ENCODE measurements at places on chromosomes 5 and 9.

DNA sequence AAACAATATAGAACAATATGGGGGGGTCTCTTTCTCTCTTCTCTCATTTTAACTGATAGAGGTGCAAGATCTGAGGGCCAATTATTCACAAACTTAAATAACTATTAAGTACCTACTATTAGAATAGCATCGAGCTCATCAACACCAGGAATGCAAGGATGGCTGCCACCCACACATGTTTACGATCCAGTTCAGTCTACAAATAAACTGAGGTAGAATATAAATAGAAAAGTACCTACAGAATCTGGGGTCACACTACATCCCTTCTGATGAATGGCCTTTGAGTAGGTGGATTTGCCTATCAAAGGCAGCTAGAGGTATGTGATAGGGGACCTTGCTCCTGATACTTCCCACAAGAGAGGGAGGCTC, 91.8 kb upstream of the ZNF366 start:
- DNase-seq: no peak

DNA sequence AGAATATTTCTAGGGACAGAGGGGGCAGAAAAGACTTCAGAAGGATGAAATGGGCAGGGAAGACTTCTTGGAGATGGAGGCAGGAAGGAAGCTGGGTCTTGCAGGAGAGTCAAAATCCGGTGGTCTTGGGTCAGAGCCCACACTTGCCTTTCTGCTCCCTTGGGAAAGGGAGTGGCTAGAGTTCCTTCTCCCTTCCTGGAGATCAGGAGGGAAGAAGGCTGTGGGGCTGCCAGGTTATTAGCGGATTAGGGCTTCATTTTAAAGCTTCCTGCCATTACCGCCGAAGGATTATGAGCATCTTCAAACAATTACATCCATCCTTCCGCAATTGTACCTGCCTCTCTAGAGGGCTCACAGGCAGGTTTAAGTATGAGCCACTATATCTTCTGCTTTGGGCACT, 19.2 kb upstream of the SYNPO start:
- no peak for DNase-seq

DNA sequence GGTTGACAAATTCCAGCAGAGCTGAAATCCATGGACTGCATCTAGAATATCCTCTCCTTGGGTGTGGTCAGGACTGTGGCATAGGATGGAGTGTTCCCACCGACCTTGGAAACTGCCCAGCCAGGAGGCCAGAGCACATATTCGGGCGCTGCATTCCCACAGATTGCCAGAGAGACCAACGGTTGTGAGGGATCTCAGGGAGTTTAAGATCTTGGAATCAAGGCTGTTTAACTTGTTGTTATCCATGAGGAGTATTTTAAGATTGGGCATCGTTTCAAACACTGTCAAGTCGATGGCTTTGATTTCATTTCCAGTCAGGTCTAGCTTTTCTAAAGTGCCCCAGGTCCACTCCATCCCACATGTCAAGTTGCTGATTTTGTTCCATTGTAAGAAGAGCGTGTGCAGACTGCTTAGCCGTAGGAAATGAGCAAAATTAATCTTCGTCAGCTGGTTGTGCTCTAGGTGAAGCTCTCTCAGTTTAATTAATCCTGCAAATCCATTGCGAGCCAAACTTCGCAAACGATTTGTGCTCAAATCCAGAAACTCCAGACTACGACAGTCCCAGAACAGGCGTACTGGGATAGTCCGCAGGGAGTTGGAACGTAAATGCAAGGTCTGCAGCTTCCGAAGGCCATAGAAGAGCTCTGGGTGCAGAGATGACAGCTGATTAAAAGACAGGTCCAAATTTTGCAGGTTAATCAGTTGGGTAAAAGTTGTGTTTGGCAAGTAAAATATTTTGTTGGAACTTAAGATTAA, 1.5 kb downstream of the LRRTM2 start:
- DNase-seq: peak; percentile 26

DNA sequence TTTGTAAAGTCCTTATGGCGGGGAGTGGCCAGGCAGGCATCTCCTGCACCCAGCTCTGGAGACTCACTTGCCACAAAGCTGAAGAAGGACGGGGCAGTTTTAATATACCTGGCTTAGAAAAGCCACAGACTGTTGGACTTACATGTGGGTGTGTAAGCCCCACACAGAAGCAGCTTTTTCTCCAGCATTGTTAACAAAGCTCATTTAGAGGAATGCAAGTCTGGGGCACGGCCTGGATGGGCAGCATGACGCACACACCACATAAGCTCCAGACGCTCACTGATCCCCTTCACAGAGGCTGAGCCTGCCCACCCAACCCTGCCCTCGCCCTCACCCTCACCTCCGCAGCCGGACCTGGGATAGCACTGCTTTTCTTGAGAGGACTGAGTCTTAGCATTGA, 58.0 kb upstream of the PDE8B start:
- no peak for DNase-seq

DNA sequence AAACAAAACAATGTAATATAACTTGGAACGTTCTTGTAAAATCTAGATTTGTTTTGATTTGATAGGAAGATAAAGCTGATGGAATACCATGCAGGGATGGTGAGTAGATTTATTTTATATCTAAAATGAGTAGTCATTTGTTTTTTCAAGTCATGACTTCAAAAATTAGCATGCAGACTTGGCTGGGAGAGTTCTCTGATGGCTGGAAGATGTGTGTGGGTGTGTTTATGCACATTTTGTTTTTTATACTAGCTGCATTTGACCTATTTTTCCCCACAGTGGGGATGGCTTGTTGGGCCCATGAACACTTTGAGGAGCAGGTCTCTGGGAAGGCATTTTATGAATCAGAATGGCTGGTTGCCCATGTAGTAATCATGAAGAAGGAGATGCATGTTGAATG, 109.2 kb downstream of the MTRR start:
- DNase-seq: no peak

DNA sequence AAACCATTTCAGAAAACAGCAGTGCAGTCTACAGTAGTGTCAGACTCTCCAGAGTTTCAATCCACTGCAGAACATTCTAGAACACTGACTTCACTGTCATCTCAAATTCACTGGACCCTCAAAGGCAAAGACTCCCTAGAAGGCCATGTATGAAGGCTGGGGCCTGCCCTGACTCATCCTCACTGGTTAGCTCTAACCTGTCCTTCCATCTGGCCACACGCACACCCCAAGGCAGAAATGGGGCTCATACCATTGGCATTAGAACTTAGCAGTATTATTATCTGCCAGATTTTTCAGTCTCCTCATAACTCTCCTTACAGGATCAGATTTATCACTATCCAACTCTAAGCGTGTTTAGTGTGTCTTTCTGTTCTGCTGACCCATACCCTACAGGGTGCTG, 20.4 kb downstream of the S1PR3 start:
- DNase-seq: no peak

GRCh38 chr5:169527863-169528262, 55.7 kb upstream of the SPDL1 start:
- DNase-seq: no peak

GRCh38 chr5:101404531-101404930, 501.4 kb upstream of the ST8SIA4 start:
- DNase-seq: no peak

- DNase-seq: no peak
Measured at GRCh38 chr9:109092051-109092580, 27.6 kb downstream of the TMEM245 start.

GRCh38 chr9:7901621-7902020, 102.0 kb upstream of the DMAC1 start:
- no peak for DNase-seq

- DNase-seq: no peak
Measured at GRCh38 chr5:100519075-100519474, 16.1 kb upstream of the FAM174A start.

DNA sequence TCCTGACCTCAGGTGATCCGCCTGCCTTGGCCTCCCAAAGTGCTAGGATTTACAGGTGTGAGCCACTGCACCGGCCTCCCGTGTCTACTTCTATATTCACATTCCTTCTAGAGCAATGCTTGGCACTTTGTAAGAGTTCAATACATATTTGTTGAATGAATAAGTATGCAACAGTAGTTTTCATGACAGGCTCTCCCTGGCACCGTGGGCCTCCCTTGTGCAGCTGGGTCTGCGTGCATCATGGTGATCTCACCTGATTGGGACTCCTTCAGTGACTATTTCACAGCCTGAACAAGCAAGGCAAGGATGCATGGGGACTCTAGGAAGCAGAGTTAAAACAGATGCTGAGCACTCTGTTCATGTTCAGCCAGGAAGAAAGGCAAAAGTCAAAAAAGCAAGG, 6.8 kb upstream of the ZBTB34 start:
- DNase-seq: no peak

DNA sequence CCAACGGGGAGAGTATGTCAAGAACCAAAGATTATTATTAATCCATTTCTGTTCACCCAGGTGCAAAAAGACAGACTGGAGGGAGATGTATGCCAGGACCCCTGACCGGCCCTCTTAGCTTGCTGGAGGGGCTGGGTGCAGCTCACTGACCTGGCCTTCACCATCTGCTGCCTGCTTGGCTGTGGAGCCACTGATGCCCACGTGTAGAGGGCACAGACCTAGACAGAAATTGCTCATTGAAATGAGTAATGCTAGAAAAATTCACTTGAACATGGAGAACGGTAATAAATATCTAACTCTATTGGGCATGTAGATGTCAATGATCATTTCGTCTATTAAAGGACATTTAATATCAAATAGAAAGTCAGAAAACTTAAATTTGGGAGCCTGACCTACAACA, 58.8 kb upstream of the ERCC6L2 start:
- no peak for DNase-seq

DNA sequence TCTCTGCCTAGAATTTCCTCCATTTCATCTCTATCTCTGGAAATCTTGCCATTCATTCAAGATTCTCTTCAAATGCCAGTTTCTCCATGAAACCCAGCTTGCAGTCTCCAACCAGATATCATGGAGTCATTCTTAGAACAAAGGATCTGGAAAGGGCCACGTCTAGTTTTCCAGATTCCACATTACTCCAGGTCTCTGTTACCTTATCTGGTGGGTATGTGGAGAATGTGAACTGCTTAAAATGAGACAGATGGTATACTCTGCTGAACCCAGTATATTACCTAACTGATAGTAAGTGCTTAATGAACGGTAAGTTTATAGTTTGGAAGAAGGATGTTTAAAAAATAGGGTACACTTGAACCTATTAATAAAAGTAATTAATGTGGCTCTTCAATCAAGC, 52.3 kb upstream of the ZSWIM6 start:
- DNase-seq: no peak

DNA sequence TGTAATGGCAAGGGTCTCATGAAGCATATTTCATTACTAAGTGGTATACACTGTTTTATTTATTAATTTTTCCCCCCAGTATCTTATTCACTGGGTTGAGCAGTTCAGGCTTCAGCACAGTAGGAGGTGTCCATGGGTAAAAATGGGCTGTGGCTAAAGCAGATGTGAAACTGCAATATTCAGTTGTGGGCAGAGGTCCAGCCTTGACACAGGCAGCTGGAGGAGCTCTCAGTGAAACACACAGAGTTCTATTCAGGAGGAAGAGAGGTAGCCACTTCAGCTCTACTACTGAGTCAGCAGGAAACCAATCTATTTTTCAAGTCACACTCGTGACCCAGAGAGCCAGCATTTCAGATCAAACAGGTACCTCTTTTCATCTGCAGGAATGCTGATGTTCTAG, 418.3 kb downstream of the CDH10 start:
- no peak for DNase-seq

DNA sequence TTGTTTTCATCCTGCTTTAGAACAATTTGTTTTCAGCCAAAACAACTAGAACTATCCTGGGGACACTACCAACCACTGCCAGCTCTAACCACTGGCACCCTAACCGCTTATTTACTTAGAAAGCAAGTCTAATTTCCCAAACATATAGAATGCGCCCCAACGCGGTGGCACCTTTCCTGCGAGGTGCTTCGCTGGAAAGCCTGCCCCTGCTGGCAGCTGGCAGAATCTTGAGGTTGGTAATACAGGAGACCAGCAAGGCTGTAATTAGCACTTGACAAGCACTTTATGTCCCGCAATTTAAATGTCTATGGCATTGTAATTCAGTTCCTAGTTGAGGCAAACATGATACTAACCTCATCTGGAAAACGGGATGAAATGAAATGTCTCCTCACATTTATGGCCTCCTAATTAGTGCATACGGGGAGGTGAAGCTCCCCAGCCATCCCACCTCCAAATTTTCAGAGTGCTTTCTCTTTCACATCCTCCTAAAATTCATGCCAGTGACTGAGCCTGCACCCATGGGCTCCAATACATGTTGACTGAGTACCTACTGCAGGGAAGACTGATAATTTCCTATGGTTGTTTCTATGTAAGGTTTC, 30.4 kb downstream of the GABBR2 start:
- peak; percentile 45 for DNase-seq

- no peak for DNase-seq
Measured at GRCh38 chr9:29548436-29548835, 1975.2 kb upstream of the C9orf72 start.

DNA sequence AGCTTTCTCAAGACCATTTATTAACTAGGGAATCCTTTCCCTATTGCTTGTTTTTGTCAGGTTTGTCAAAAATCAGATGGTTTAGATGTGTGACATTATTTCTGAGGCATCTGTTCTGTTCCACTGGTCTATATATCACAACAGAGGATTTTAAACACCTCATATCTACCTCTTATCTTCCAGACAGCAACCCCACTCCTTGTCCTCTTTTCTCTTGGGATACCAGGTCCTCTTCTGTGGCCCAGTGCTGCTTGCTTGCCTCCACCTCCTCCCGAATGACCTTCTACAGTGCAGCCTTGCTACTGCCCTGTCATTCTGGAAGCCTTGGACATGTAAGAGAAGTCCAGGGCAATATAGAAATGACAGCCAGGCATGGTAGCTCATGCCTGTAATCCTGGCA, 30.6 kb upstream of the KLF4 start:
- no peak for DNase-seq

GRCh38 chr9:2356041-2356790, 265.4 kb upstream of the VLDLR start:
- no peak for DNase-seq

GRCh38 chr9:114397219-114397847, 9.6 kb upstream of the AKNA start:
- DNase-seq: no peak

DNA sequence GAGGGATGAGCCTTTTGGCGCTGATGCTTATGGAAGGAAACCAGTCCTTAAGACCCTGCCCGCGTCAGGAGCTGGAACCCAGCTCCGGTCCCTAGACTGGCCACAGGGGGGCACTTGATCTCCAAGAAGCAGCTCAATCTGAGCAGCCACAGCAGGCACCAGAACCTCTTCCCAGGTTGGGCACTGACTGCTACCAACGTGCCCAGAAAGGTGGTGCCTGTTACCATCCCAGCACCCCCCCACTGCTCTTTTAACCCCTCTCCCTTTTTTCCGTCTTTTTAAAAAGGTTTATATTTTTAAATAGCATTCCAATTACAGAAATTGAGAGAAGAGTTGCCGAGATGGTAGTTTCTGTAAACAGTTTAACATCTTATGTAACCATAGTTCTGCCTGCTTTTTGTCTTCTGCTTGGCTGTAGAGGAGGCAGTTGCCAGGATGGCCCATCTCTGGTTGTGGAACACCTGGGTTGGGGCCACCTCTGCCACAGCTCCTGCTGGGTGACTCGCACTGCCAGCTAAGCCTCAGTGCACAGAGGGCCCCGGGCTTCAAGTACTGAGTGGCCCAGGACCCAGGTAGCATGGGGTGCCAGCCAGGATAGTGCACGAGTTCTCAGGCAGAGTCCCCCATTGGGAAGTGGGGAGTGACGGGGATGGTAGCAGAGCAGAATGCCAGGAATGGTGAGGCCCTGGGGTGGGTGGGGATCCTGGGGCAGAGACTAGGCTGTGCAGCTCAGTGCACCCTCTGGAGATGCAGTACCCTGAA, 62.8 kb downstream of the PFDN1 start:
- DNase-seq: peak; percentile 87
